A549 treated with Mapracorat at 1 μM for 4 hours (cell line): ENCODE measurements at places on chromosomes 4 and X. TPM values are rescaled to one million over a fixed set of nuclear protein-coding genes. Genes with fewer than 3 reads are reported as not detected.

The ZNF518B gene
- 2.4 to 3.8 TPM (median 3.1 TPM) in 5 replicates for total RNA-seq

The OPRPN gene
- not detected in 5 replicates for total RNA-seq

The CFAP99 gene
- total RNA-seq: 0.08 to 0.22 TPM (median 0.22 TPM) in 3 of 5 replicates, not detected in the others

The TMEM164 gene
- 70.6 to 85.3 TPM (median 79.4 TPM) in 5 replicates for total RNA-seq

The EMCN gene
- not detected in 5 replicates for total RNA-seq

The ZFP92 gene
- total RNA-seq: 0.42 to 0.72 TPM (median 0.55 TPM) in 5 replicates

The PNMA6A gene
- 3.7 to 5.5 TPM (median 5.0 TPM) in 5 replicates for total RNA-seq

The SGMS2 gene
- 19.3 to 36.2 TPM (median 28.8 TPM) in 5 replicates for total RNA-seq
